Thoracic aorta (tissue), 2 donors: ENCODE measurements at places on chromosomes 2 and 18.

GRCh38 chr2:216618785-216619184 is 14.4 kb upstream of the IGFBP2 start:
- DNase-seq = no peak

DNA sequence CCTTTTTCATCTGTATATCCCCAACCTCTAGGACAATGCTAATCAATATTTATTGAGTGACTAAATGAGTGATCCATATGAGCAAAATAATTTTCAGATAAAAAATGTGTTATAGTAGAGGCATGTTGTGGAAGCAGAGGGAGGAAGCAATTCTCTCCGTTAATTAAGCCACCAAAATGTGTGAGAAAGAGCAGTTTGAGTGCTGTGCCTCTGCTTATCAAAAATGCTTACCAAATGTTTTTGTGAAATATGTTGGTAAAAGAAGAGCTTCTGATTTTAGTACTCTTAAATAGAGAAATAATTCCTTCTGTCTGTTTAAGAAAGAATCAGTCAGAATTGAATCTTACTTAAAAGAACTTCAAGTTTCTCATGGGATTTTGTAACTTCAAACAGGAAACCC is 90.3 kb downstream of the DTNA start:
- no peak for DNase-seq

DNA sequence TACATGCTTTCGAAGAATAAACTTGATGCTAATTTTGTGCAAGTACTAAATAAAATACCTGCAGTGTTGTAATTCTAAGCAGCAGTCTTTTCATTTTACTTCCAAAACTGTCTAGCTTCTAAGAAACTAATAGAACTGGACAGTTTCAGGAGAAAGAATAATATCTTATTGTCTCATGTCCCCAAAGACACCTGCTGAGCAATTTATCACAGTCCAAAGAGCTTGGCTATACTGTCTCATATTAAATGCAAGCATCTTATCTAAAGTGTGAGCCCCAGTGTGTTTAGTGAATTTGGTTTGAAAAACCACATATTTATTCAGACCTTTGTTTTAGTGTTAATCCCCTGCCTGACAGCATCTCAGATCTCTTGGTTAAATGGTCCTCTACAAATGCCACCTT is 374.3 kb downstream of the TMX3 start:
- no peak for DNase-seq

DNA sequence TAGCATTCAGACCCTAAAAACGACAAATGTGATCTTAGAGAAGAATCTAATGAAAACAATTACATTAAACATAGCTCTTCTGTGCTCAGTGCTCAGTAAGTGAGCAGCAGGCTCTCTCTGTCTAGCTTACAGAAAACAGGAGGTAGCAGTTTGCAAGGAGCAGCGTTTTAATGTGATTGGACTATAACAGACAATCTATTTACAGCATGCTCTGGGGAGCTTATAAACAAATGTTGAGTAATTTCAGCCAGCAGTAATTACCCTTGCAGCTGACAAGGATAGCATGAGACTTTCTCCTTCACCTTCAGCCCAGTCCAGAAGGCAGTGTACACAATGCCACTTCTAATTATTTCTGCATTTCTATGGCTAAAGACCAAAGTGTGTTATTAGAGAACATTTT is 270.4 kb downstream of the FIGN start:
- DNase-seq = no peak

GRCh38 chr18:11997466-11997865 is 16.2 kb downstream of the IMPA2 start:
- DNase-seq = no peak

GRCh38 chr18:29160170-29160569 is 983.2 kb upstream of the CDH2 start:
- DNase-seq = no peak

- DNase-seq = no peak
Measured at GRCh38 chr2:37367984-37368383, 23.6 kb downstream of the QPCT start.

DNA sequence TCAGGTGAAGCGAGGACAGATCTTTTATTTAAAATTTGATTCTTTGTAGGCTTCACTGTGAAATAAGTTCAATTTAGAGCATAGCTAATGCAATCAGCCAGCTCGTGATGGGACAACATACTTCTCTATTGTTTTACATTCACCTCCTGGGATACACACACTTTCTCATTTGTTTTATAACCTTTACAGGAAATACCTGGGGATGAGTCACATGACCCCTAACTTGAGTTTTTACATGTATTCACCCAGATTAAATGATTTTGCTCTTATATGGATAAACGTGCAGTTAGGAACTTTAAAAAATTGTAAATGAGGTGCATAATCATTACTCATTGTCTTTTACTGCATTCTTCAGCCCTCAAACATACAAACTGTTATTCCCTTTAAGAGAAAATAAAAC is 152.1 kb downstream of the NEDD4L start:
- no peak for DNase-seq

DNA sequence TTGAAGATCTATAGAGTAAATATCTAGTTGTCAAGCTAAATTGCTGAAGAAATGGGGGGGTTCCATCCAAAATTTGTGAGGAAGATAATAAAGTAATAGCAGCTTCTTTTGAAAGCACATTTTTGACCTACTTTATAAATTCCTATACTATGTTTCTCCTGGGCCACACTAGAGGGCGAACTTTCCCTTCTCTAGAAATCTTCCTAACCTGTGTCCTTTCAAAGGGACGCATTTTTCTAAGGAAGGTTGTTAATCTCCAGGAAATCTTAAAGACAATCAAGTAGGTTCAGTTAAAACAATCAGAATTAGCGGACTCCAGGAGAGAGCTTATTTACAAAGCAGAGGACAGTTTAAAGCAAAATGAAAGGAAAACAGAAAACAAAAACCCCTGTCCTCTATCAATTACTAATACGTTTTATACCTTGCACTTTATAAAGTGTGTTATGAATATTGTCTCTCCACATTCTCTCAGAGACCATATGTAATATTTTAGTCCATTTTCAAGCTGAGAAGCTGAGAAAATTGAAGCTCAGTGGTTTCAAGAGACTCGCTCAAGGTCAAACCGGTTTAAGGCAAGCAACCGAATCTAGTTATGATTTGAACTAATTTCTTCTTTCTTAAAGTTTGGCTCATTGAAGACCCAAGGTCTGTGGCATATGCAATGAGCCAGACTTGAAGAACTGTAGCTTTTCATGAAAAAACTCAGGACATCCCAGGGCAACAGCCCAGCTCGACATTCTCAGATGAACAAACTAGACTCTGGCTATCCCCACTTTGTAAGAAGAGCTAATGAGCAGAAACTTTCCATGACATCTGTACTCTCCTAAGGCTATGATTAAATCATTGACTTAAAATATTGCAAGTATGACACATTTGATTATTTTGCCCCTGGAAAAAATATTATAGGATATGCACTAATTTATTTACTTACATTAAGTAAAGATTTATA is 273.6 kb downstream of the PAX3 start:
- DNase-seq = no peak

DNA sequence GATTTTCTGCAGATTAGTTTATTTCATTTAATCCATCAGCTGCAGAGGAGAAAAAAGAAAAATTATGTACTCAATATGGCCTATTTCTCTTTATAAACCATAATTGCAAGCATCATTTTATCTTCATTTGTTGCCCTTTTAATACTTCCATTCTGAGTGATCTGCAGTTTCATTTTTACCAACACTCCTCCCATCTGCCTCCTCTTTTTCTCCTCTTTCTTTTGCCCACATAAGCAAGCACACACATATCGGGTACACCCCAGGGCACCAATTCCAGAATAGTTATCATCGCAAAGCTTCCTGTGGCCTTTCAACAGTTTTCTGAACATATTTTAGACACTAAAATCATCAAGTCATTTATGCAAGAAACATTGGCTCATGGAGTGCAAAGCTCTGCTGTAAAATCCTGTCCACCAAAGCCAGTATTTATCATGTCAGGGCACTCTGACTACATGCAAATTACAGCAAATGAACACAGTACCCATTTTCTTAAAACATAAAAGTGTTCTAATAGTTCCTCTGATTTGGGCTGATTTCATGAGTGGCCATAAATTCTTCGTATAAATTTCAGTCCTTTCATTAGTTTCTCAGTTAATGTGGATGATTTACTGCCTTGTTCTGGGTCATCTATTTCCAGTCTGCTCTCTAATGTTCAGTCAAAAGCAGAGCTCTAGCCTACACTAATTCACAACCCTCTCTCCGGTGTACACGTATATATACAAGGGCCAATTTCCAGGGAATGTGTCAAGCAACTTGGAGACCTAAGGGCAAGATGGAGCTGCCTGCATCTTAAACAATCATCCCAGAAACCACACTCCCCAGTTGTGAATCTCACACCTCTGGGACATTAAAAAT is 281.3 kb downstream of the STK39 start:
- no peak for DNase-seq

DNA sequence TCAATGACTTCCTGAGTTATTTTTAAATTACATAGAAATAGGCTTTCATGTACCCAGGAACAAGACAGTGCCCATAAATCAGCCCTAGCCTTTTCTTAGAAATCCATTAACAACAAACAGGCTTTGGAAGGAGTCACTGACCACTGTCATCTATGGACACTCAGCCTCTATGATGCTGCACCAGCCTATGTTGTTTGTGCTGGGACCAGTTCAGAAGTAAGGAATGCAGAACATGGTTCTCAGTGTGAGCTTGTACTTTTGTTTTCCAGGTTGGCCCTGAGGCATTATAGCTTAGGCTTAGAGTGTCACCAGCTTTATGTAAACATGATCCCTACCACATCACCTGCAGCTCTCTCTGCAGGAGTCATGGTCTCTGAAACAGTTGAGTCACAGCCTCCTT is 335.7 kb upstream of the CDH7 start:
- no peak for DNase-seq

GRCh38 chr2:10022041-10022421 is 21.3 kb upstream of the KLF11 start:
- no peak for DNase-seq

GRCh38 chr18:323253-323622 is 55.4 kb upstream of the THOC1 start:
- DNase-seq = no peak

- no peak for DNase-seq
Measured at GRCh38 chr2:47611771-47612170, 171.2 kb upstream of the MSH6 start.

- peak; percentile 83 for DNase-seq
Measured at GRCh38 chr2:120914839-120915521, 179.3 kb downstream of the GLI2 start.

- no peak for DNase-seq
Measured at GRCh38 chr2:2291500-2292260, 39.4 kb downstream of the MYT1L start.

- no peak for DNase-seq
Measured at GRCh38 chr2:202831242-202832220, 40.0 kb downstream of the ICA1L start.

GRCh38 chr2:219521066-219521880 is 7.0 kb downstream of the ASIC4 start:
- no peak for DNase-seq

DNA sequence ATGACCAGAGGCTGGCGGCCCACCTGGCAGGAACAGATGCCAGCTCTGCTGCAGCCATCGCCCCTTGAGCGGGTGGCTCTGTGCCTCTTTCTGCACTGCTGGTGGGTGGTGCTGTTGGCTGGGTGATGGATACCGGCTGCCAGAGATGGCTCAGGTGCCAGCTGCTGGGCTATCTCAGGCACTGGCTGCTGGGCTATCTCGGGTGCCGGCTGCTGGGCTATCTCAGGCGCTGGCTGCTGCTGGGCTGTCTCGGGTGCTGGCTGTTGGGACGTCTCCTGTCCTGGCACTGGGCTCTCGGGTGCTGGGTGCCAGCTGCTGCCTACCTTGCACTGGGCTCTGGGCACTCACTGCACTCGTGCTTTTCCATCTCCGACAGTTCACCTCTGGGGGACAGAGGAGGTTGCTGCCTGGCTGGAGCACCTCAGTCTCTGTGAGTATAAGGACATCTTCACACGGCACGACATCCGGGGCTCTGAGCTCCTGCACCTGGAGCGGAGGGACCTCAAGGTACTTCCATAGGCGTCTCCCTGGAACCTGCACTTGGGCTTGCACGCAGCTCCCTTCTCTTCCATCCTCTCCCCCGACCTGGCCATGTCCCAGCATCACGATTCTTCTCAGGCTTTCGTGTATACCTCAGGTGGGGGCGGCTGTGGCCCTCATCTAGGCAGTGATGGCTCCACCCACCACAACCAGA is 98.4 kb downstream of the USP40 start:
- no peak for DNase-seq

GRCh38 chr18:48278081-48278480 is 131.1 kb downstream of the ZBTB7C start:
- DNase-seq = no peak

- no peak for DNase-seq
Measured at GRCh38 chr2:178917555-178917954, 110.3 kb upstream of the TTN start.

GRCh38 chr2:73728711-73729110 is 8.4 kb downstream of the TPRKB start:
- DNase-seq = no peak

DNA sequence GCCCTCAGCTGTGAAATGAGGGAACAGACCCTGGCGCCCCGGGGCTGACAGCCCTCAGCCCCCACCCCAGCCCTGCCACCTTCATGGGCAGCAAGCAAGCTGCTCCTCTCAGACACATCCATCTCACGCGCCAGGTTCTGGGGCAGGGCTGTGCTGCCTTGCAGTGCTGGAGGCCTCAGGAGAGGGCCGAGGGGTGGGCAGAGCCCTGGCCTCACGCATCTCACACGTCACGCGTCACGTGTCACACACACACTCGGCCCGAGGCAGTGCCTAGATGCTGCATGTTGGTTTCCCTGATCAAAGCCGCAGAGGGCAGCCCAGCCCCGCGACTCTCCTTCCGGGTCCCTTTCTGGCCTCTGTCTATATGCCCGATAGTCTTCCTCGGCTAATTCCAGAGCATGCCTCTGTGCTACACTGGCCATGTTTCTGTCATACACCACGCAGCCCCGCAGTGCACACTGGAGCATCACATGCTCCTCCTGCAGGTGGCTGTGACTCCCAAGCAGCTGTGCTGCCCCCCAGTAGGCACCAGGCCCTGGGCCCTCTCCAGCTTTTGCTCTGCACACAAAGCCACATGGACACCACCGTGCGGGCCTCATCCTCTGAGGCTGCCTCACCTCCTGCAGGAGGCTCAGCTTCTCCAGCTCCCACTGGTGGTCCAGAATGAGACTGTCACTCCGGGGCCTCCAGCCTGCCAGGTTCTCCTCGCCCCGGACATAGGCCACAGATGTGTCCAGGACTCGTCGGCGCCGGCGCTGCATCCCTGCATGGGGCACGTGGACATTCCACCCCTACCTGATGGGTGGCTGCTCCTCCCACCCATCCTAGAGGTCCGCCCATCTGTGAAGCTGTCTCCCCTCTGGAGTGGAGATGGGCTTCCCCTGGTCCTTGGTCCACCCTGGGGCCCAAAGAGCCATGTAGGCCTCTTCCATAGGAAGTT is 31.4 kb downstream of the AQP12A start:
- no peak for DNase-seq

GRCh38 chr2:143354050-143354750 is 225.0 kb downstream of the ARHGAP15 start:
- no peak for DNase-seq

- DNase-seq = no peak
Measured at GRCh38 chr2:143026411-143027054, 102.7 kb upstream of the ARHGAP15 start.
